ENCODE measurements at places on chromosomes 16 and 17.

- DNase-seq: no peak
Observed at GRCh38 chr16:31696968-31697743, 169.5 kb downstream of the AHSP start.

- no peak for DNase-seq
Observed at GRCh38 chr16:8326232-8326631, 264.1 kb downstream of the TMEM114 start.

DNA sequence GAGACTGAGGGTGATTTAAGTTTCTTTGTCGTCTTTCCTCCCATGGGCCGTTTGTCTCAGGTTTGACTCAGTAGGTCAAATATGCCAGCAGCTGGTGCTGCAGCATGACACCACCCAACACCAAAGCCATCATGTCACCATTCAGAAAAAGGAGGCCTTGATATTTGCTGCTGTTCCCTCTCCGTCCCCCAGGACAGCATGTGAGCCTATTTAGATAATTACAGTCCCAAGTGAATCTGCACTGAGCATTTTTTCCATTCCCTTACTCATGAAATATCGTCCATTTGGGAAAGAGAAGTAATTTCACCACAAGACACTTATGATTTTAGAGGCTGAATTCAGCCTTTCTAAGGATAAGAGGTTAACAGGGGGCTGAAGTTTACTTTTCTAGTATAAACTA, 62.2 kb upstream of the ADORA2B start:
- DNase-seq: no peak

DNA sequence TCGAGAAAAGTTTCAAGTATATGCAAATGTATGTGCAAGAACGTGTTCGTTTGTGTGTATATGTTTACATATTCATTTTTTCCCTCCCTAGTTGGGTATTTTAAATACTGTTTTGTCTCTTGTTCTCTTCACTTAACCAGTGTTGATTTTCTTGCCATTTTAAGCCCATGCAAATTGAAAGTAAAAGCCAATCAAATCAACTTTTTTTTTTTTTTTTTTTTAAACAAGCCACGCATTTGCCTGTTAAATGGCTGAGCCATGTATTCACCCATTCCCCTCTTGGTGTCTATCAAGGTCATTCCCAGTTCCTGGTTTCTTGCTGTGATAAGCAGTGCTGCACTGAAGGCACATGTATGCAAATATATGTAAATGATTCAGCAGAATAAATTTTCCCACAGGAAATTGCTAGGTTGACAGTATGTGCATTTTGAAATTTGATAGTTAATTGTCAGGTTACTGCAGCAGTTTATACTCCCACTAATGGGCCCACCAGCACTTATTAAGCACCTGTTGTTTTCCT, 12.2 kb downstream of the ABCC1 start:
- no peak for DNase-seq

DNA sequence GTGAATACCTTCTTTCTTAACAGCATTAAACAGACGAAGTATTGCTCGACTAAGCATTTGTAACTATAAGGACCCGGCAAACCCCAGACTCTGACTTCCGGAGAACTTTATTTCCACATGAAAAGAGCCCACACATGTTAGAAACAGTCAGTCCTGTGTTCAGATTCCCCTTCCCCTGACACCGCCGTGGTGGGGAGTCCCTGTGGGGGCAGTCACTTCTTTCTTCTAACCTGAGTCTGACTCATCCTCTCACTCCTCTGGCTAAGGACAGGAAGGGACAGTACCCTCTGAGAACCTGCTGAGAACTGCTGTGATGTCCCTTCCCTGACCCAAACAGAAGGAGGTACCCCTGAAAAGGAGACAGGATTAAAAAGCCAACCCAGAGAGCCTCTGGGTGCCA, 165.1 kb downstream of the XYLT1 start:
- no peak for DNase-seq

DNA sequence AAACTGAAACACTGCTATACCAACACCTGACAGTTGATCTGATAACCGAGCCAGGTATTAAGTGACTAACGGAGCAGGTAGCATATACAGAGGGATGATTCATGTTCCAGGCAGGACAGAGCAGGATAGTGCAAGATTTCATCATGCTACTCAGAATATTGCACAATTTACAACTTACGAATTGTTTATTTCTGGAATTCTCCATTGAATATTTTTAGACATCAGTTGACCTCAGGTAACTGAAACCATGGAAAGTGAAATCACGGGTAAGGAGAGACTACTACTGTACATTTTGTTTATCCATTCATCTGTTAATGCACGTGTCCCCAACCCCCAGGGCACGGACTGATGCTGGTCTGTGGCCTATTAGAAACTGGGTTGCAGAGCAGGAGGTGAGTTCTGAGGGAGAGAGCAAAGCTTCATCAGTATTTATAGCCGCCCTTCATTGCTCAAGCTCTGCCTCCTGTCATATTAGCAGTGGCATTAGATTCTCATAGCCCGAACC, 14.5 kb upstream of the PPM1E start:
- no peak for DNase-seq

DNA sequence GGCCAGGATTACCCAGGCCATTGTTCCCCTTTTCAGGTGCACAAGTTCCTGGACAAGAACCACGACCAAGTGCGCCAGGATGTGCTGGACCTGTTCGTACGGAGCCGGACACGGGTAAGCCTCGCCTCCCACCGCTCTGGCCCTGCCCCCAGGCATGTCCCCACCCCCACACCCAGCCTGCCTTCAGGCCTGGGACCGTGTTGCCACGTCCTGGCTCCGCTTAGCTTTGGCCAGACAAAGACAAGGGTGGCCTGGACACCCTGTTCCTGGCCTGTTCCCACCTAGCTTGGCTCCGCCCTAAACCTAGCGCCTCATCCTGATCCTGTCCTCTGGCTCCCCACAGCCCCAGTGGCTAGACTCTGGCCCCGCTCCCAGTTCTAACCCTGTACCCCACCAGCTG, 30.9 kb downstream of the MYO15A start:
- no peak for DNase-seq

GRCh38 chr17:27471321-27472269, 15.3 kb downstream of the KSR1 start:
- DNase-seq: peak; percentile 26

- no peak for DNase-seq
Observed at GRCh38 chr17:10275418-10275817, 77.0 kb upstream of the GAS7 start.

DNA sequence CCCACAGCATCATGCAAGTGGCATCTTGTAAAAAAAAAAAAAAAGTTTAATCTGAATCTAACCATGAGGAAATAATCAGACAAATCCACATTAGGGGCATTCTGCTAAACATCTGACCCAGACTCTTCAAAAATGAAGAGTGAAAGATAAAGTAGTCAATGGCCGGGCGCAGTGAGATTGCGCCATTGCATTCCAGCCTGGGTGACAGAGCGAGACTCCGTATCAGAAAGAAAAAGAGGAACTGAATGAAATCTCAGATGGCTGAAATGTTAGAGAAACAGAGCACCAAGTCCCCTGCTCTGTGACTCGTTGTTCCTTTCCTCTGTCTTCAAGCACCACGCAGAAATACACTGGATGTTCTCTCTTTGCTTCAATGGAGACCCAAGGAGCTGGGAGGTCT, 12.7 kb upstream of the RNF135 start:
- DNase-seq: no peak

DNA sequence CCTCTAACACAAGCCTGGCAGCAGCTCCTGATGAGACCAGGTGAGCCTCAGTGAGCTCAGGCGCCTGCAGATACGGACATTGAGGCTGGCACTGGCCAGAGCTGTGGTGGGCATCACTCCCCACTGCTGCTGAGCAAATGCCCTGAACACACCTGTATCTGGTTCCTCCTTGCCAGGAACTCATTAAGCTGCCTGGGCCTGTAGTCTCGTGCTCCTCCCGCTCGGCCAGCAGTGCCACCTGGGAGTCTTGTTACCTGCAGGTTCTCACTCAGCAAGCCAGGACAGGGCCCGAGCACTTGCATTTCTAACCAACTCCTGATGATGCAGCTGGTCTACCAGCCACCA, 13.3 kb downstream of the EIF4A3 start:
- no peak for DNase-seq

GRCh38 chr17:17042851-17043460, 699 bp downstream of the MPRIP start:
- DNase-seq: no peak

GRCh38 chr16:88491560-88492310, 38.7 kb downstream of the ZFPM1 start:
- no peak for DNase-seq

GRCh38 chr16:8110572-8111514, 479.5 kb downstream of the TMEM114 start:
- DNase-seq: no peak

GRCh38 chr17:46770818-46771560, 47.5 kb downstream of the WNT3 start:
- DNase-seq: peak; percentile 33

DNA sequence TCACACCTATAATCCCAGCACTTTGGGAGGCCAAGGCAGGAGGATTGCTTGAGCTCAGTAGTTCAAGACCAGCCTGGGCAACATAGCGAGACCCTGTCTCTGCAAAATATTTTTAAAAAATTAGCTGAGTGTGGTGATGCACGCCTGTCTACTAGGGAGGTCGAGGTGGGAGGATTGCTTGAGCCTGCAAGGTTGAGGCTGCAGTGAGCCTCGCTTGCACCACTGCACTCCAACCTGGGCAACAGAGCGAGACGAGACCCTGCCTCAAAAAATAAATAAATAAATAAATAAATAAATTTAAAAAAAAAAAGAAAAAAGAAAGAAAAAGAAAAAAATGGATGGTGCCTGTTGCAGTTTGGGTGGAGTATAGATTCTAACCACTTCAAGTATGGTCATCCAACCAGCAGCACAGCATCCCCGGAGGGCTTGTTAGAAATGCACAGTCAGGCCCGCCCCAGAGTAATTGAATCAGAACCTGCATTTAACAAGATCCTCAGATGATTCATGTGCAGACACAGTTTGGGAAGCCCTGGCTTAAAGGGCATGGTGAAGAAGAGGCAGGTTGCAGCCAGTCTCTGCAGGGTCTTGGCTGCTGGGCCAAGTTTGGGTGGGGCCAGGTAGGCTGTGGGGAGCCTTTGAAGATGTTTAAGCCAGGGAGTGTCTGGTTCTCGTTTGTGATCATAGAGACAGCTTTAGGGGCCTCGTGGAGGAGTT, 40.8 kb downstream of the MRC2 start:
- DNase-seq: no peak

GRCh38 chr16:57863434-57864160, 61.3 kb upstream of the KIFC3 start:
- DNase-seq: no peak

GRCh38 chr17:61605692-61606091, 14.7 kb upstream of the NACA2 start:
- DNase-seq: no peak

DNA sequence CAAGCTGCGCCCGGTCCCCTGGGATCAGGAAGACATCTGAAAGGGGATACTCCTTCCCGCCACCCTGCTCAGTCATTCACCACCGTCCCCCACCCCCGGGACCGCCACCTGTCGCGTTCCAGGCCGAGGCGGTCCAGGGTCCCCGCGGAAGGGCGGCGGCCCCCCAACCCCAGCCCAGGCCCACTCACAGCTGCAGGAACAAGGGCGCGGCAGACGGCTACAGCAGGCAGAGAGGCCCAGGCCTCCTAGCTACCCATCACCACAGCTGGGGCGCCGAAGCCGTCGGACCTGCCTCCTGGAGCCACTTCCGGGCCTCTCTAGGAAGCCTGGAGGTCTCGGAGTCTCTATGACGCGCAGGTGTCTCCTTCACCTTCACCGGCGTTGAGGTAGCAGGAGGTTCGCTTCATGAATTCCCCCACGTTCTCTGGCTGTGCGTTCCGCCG, at the start of gene SDR42E1:
SDR42E1 (minus strand) TSS at position 272 of the 443 bp plus-strand sequence. CDS start 10,612 bp downstream, outside the sequence.
- DNase-seq: peak; percentile 74

- DNase-seq: no peak
Observed at GRCh38 chr17:45222289-45222995, 757 bp downstream of the FMNL1 start.

DNA sequence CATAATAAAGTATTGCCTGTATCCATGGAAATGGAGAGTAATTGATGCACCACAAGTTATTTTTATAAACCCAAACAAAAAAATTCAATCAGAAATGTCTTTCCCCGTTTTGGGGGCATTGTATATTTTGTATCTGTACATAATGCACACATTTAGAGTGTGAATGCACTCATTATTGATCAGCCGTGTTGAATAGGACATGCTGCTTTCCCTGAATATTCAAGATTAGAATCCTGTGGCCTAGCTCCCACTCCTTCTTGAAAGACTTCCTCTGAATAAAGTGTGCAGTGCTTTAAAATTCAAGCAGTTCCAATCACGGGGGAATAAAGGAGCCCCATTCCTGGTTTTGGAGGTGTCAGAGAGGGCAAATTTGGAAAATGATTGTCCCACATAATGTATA, 103.8 kb upstream of the TOX3 start:
- DNase-seq: no peak

DNA sequence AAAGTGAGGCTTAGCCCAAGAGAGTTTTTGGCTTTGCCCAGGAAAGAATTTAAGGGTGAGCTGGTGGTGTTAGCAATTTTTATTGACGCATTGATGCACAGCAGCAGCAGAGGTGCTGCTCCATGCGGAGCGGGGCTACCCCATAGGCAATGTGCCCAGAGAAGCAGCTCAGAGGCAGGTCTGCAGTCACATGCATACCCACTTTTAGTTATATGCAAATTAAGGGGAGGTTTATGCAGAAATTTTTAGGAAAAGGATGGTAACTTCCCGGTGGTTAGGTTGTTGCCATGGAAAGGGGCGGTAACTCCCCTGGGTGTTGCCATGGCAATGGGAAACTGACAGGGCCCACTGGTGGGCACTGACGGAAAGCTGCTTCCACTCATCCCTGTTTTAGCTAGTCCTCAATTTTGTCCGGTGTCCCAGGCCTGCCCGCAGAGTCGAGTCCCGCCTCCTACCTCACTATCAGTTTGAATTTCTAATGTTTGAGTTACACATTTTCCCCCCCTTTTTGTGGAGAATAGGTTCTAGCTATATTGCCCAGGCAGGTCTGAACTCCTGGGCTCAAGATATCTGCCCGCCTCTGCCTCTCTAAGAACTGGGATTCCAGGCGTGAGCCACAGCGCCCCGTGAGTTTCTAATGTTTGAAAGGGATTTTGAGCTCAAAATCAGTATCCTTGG, 10.4 kb upstream of the GJD3 start:
- no peak for DNase-seq

DNA sequence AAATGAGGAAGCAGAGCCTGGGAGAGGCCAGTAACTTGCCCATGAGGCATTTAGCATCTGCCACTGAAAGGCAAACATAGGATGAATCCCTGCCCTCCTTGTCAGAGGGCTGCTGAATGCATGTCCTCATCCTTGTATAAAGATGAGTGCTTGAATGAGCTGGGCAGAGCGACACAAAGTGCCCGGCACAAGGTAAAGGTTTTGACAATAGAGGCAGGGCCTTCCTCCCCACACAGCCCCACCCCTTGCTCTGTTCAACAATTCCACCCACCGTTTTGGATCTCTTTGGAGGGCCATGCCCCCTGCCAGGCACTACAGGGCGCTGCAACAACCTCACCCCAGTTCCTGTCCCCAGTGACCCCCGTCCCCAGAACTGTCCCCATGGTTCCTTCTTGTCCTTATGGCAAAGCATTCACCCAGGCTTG, 1.4 kb upstream of the KRT19 start:
- DNase-seq: no peak

DNA sequence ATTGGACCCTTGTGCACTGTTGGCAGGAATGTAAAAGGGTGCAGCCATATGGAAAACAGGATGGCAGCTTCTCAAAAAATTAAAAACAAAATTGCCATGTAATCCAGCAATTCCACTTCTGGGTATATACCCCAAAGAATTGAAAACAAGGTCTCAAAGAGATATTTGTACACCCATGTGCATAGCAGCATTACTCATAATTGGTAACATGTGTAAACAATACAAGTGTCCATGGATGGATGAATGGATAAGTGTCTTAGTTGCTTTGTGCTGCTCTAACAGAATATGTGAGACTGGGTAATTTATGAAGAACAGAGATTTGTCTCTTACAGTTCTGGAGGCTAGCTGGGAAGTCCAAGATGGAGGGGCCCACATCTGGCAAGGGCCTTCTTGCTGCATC, 3.8 kb upstream of the RUNDC3A start:
- no peak for DNase-seq

Data from memory B cell (primary cell).